Stimulated activated CD8-positive, alpha-beta memory T cell treated with anti-CD3 and anti-CD28 coated beads, Interleukin-7, amount 100 ng/mL, for 4 hours (primary cell): ENCODE measurements at places on chromosomes 11 and 22.
A peak's percentile ranks its signal among the peaks of the same experiment; 100 is the strongest.

- DNase-seq, result no peak
These were observed 87.3 kb downstream of the CCDC73 start for GRCh38 chr11:32706985-32707741.

DNA sequence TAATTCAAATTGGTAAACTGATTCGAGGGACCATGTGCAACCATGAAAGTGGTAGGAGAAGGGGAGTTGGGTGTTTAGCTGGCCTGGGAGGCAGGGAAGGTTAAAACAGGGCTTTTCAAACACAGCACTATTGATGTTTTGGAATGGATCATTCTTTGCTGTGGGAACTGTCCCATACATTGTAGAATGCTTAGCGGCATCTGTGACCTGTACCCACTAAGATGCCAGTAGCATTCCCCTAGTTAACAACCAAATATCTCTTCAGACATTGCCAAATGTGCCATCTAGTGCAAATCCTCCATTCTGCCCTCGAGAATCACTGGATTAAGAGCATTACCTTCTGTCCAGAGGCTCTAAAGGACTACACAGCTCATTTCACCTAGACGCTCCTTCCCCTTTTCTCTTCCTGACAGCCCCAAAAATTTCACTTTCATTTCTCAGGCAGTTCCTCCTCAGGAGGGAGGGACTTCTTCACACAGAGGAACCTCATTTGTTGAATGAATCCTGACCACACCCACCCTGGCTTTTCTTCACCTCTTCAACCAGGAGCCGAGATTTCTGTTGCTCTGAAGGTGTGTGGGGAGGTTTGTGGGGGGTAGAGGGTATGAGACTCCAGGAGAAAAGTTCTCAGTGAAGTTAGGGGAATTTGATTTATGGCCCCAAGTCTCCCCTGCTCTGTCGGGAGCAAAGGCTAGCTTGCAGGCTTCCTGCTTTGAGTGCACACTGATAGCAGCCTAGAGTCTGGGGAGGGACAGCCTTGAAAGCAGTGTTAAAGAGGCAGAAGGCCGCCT lies at the start of gene TRIM34:
TRIM34 (plus strand) TSS at position 513 of the 791 bp plus-strand sequence. CDS start 7,331 bp downstream, outside the sequence.
- peak; percentile 65 for DNase-seq

DNA sequence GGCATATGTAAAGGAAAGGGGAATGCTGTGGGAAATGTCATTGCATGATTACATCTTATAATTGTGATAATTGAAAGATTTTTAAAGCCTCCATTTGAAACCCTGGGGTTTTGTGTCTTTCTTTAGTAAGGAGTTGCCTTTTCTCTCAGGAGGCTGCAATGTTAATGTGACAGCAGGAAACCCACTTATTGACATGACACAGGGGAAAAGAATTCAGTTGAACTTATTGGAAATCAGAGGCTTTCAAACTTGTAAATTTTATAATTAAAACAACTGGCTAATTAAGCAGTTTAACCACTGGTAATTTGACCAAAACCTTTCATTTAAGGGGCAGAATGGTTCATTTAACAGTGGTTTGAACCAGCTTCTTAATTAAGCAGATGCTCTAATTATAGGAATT lies 31.2 kb downstream of the MRPL48 start:
- no peak for DNase-seq

GRCh38 chr11:65559951-65560537 lies 1.9 kb upstream of the LTBP3 start:
- no peak for DNase-seq

DNA sequence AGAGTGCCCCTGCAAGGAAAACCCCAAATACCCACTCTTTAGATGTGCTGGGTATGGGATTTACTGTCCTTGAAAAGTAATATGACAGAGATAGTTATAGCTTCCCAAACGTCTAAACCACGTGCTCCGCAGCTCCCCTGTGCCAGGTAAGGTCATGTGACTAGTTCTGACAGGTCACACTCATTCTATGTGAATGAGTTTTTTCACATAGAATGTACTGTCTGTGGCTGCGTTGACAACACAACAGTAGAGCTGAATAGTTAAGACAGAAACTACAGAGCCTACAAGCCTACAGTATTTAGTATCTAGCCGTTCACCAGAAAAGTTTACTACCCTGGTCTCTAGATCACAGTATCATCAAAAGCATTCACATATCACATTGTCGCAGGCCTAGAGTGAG lies 236.2 kb downstream of the ETS1 start:
- no peak for DNase-seq

- no peak for DNase-seq
These were observed 38.7 kb upstream of the CDON start for GRCh38 chr11:126101251-126101929.

DNA sequence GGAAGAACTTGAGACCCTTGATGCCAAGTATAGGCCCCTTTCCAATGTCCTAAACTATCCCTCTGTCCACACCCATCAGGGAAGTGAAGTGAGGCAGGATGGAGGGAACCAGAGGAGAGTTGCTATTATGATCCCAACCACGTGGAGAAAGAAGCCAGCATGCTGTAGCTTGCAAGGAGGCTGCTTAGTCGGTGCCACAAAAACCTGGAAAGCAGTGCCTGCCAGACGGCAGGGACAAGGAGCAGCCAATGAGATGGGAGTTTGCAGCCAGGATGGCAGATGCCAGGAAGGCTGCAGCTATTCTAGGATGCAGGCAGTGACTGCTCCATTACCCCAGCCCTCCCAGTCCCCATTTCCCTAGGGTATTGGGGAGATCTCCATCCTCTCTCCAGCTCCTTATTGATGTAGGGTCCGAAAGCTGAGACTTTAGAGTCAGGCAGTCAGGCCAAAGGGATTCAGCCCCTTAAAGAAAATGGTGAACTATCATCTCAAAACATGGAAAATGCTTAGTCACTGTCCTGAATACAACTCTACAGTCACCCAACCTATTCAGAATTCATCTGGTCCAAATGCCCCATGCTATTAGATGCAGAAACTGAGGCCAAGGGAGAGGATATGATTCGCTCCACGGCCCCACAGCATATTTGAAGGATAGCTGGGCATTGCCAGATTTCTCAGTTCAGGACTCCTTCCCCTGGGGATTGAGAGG lies 18.4 kb upstream of the LRRC55 start:
- DNase-seq, result no peak

DNA sequence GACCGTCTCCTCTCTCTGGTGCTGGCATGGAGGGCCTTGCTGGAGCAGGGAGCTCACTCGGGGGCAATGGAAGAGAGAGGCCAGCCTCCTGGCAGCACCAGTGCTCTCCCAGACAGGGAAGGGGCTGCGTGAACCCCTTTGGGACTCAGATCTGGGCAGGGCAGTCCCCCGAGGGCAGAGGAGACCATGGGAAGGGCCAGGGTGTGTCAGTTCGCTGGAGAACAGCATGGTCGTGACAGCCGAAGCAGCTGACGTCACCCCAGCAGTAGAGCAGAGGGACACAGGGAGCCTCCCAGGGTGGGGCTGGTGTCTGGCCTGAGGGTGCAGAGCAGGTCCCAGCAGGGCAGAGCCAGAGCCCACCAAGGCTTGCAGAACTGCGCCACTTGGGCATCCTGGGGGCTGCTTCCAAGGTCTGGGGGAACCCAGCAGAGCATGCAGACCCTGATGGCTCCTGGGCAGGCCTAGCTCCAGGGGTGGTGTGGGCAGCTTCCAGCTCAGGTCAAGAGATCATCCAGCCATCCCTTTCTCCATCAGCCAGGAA lies 71.0 kb upstream of the KCNQ1OT1 start:
- DNase-seq, result no peak

DNA sequence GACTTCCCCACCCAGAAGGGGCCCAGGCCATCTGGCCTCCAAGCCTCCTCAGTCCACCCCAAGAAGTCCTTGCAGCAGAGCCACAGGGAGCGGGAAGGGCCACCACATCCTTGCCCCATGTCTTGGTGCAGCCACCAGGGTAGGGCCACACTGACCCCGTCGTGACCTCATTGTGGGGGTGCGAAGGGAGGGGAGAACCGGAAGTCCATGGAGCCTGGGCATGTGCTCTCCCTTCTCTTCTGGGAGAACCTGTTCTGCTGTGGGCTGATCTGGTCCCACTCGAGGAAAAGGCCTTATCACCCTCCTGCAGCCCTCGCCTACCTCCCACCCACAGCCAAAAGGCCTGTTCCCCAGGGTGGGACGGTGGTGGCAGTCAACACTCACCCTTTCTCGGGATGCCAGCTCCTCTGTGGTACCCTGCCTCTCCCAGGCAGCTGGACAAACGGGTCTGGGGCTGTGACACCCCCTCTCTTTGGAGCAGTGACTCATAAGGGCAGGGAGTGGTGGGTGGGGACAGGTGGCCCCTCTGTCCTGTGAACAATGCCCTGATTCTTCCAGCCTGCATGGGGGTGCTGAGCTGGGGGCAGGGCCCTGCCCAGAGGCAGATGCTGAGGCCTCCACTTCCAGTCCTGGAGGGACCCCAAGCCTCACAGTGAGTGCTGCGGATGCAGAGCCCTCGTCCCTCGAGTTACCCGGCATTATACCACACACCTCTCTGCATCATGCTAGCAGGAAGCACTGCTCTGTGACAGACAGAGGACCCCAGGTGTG lies 14.6 kb upstream of the CTSD start:
- no peak for DNase-seq

DNA sequence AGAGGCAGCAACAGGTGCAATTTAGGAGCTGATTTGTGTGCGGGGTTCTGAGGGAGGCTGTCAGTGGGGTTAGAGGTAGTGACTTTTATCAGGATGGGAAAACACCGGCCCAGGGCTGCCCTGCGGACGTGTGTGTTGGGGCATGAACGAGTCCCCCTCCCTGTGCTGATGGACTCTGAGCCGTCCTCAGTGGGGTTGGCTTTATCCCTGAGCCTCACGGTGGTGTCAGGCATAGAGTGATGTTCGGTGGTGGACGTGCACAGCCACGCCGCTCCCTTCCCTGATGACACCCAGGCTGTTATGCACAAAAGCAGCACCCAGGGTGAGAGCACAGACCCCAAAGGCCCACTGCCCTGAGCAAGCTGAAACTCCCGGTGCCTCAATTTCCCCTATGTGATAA lies 809.1 kb downstream of the BRD1 start:
- DNase-seq, result no peak

GRCh38 chr11:61010466-61011228 lies 39.2 kb downstream of the CD6 start:
- DNase-seq, result no peak

DNA sequence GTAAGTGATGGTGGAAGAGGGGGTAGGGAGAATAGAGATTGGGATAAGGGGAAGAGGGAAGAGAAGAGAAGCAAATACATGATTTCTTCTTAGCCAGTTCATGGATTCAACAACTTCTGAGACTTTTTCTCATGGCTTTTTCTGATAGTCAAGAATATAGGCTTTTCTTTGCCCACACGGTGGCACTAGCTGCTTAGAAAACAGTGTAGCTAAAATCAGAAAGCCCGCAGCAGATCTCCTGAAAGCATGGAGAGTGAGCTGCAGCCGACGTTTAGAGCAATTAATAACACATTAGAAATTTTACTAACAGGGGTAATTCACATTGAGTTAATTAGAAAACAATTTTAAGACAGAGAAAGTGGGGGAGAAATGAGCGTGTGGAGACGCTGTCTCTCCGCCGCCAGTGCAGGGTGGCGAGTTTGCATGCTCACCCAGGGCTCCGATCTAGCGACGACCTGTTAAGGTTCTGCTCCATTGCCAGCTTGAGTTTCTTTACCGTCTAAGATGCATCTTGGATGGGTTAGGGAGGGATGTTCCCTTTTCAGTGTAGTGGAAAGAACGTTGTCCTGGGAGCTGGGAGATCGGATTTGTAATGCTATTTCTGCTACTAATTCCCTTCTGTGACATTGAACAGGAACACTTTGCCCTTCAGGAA lies 3.3 kb upstream of the RAG1 start:
- DNase-seq, result no peak

DNA sequence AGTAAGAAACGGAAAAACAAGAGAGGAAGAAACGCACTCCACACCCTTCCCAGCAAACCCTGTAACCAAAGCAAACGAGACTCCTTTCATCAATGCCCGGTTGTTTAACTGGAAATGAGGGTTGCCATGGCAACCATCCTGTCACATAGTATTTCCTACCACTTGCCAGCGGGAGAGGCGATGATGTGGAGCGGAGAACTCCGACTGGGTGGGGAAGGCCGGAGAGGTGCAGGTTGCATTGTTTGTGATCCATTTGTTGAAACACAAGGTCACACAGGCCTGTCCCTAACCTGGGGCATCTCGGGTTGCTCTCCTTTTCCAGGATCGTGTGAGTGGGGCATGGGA lies 609.9 kb downstream of the BUD13 start:
- DNase-seq, result no peak

DNA sequence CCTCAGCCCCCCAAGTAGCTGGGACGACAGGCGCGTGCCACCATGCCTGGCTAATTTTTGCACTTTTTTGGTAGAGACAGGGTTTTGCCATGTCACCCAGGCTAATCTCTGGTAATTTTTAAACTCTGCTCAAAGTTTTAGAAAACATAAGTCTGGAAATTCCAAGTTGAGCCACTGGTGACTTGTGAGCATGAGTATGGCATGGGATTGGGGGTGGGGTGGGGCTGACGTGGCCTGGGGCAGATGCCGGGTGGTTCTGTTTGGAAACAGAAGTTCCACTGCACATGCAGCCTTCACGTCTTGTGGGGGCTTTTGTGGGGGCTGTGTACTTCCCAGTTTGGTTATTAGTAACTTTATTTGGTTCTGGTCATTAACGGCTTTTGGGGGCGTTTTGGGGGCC lies 67.3 kb downstream of the PTPRJ start:
- no peak for DNase-seq

GRCh38 chr22:49405590-49405989 lies 422.1 kb downstream of the BRD1 start:
- DNase-seq, result no peak

GRCh38 chr11:46600194-46600960 lies 6.6 kb upstream of the AMBRA1 start:
- no peak for DNase-seq
